Kasumi-1 (cell line): ENCODE measurements at places on chromosomes 5 and 9.

DNA sequence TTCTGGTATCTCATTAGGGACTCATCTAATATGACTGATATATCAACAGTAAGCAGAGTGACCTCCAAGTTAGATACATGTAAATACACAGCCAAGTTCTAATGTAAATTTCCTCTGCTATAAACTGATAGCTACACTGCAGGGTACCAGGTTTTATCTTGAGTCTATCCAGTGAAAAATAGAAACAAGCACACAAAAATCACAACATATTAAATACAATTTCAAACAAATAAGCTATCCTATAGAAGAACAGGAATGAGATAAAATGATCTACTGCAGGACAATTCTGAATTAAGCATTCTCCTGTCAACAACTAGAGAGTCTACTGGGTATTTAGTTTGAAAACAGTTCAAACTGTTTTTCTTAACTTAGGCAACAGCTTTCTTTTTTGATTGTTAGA is 42.7 kb downstream of the NR3C1 start:
- DNase-seq, result no peak

- no peak for DNase-seq
These were observed 12.3 kb downstream of the UBE2QL1 start for GRCh38 chr5:6461006-6461405.

DNA sequence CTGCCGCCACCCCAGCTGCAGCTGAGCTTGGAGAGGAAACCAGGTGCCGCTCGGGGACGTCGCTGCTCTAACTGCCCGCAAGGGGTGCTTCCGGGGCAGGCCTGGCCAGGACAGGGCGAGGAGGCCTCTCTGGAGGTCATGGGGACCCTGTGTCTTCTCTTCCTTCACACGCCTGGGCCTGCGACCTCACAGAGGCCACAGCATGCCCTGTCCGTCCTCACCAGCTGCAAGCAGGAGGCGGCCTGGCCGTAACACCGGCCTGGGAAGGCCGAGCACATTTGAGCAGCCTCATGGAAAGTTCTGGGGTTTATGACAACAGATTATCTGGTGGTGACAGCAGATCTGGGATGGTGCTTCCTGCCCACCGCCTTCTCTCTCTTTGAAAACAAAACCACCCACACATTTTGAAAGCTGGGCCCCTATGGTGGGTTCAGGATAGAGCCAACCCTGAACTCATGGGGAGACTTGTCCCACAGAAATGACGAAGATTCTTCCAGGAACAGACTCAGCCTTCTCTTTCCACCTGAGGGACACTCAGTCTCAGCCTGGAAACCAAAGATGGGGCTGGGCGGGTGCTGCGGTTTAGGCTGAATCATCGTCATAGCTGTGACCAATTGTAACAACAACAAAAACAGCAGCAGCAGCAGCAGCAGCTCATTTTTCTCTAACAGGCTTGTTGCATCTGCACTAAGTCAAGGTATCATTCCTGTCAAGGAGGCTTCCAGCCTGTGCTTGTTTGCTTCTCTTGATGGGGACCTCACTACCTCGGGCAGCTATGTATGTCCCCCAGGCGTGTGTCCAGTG is 99.6 kb upstream of the RAPGEF1 start:
- no peak for DNase-seq

DNA sequence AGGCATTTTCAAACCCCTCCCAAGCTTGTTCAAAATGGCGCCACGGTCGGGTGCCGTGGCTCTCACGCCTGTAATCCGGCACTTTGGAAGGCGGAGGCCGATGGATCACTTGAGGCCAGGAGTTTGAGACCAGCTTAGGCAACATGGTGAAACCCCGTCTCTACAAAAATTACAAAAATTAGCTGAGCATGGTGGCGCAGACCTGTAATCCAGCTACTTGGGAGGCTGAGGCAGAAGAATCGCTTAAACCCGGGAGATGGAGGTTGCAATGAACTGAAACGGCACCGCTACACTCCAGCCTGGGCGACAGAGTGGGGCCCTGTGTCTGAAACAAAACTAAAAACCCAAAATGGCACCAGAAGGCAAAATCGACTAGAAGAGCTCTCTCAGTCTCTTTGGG is 142.0 kb downstream of the MTX3 start:
- no peak for DNase-seq

- DNase-seq, result no peak
These were observed 73.2 kb downstream of the MRPL36 start for GRCh38 chr5:1726469-1726865.

DNA sequence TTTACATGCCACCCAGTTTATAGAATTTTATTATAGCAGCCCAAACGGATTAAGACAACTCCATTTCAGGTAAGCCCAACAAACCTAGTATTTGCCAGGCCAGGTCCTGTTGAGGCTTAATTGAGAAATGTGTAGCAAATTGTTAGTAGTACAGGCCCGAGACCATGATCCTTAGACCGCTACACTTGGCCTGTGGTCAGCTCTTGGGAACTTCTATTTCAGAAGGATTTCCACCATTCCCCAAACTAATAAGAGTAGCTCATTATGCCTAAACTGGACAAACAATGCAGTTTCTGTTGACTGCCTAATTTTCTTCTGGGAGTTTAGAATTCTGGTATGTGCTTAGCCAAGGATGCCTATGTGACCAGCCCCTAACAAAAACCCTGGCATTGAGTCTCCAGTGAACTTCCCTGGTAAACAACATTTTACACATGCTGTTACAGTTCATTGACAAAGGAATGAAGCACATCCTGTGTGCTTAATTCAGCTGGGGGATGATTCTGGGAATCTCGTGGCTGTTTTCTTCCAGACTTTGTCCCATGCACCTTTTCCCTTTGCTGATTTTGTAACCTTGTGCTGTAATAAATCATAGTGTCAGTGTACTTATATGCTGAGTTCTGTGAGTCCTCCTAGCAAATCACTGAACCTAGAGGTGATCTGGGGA is 5.6 kb upstream of the GPX3 start:
- no peak for DNase-seq

DNA sequence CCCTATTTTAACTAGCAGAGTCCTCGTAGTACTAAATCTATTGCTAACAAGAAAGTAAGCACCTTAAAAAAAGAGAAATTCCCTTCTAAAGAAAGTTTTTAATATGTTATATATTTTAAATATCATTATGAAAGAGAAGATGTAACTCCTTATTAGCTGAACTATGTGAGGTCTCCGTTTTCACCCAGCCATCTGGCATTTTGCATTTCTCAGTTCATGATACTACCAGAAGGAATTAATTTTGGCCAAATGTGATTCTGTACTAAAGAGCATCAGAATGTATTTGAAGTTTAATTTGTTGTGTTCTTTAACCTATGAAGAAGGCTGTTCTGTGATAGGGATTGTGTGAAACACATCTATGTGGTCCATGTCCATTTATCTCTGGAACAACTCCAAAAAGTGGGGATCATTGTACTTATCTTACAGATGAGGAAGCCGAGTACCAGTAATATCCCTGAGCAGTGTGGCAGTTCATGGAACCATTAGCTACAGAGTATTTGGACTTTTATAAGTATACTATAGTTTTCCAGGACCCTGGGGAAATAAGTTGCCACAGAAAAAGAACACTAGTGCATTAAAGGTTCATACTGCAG is 29.8 kb downstream of the TNFAIP8 start:
- DNase-seq, result no peak

GRCh38 chr5:173236531-173237142 is 1.6 kb upstream of the NKX2-5 start:
- no peak for DNase-seq

- no peak for DNase-seq
These were observed 13.9 kb upstream of the UBE2QL1 start for GRCh38 chr5:6434731-6435130.

DNA sequence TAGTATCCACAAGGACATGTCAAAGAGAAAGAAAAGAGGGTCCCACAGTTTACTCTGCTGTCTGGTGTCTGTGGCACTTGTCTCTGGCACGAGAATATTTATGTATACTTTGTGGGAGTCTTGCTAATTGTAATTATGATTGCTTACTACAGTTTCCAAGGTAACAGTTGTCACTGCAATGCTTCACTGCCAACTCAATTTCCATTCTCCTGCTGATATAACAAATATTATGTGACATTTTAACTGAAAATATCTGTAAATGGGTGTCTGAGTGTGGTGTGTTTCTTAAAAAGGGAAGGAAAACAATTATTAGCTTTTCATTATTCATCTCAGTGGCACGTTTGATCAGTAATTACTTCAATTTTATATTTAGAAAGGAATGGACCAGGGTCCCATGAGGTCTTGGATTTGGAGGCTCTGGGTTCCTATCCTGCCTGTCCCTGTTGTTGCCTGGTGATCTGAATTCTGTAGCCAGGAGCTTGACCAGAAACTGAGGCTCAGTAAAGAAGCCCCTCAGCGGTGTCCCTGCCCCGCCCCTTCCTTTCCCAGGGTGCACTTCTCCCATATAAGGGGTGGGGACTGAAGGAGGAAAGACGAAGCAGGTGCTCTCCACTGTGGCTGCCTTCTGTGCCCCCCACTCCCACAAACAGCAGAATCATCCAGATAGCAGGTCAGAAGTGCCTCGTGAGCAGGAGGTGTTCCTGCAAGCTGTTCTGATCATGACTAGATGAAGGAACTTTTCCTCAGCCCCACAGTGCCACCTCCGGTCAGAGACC is 137.3 kb upstream of the KIF2A start:
- DNase-seq, result no peak

GRCh38 chr5:7616897-7617296 is 221.0 kb downstream of the ADCY2 start:
- DNase-seq, result no peak

- DNase-seq, result no peak
These were observed 550.6 kb upstream of the CLINT1 start for GRCh38 chr5:158409507-158409906.

DNA sequence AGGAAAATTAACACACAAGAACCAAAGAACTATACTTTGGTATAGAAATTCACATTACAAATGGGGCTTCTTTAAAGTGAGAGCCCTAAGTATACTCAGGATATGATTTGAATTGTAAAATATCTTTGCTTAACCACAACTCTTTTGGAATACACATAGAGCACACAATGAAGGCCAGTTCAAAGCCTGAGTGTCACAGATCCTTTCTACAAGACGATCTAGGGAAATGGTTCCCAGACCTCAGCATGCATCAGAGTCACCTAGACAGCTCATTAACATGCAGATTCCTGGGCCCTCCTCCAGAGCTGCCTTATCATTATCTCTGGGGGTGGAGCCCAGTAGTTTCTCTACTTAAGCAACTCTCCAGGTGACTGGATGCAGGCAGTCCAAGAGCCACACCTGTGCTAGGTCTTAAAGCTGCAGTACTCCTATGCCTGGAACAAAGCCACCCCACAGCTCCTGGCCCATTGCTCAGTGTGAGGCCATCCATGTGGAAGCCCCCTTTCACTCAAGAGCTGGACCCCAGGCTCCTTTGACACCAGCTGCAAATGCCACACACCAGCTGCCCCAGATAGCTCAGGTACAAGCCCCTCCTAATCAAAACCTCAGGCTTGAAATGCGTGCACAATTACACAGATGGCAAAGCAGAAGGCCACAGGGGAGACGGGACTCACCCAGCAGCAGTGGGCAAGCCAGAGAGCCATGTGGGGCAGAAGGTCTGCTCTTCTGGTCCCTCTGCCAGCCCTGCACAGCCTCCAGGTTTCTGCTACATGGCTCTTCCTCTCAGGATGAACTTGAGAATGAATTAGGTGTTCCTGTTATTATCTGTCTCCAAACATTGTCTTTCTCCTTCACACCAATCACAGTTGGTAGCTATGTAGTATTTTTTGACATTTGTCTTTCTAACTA is 106.1 kb downstream of the SH3TC2 start:
- DNase-seq, result no peak

DNA sequence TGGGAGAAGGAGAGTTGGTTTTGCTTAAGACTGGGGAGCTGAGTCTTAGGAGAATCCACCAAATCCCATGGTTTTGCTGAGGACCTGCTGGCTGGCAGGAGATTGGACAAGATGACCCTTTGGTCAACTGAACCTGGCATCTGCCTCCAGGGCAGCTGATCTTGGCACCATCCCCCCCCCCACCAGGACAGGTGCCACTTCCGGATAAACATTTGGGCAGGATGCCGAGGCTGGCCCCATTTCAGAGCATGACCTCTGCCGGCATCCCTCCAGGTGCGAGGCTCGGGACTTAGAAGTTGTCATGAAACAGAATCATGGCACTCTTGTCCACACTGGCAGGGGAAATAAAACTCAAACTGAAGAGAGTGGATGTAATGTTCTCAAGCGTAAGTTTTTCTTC is 165.6 kb downstream of the MACROH2A1 start:
- no peak for DNase-seq

- DNase-seq, result peak; percentile 34
These were observed 299.7 kb downstream of the IZUMO3 start for GRCh38 chr9:24245988-24246387.

DNA sequence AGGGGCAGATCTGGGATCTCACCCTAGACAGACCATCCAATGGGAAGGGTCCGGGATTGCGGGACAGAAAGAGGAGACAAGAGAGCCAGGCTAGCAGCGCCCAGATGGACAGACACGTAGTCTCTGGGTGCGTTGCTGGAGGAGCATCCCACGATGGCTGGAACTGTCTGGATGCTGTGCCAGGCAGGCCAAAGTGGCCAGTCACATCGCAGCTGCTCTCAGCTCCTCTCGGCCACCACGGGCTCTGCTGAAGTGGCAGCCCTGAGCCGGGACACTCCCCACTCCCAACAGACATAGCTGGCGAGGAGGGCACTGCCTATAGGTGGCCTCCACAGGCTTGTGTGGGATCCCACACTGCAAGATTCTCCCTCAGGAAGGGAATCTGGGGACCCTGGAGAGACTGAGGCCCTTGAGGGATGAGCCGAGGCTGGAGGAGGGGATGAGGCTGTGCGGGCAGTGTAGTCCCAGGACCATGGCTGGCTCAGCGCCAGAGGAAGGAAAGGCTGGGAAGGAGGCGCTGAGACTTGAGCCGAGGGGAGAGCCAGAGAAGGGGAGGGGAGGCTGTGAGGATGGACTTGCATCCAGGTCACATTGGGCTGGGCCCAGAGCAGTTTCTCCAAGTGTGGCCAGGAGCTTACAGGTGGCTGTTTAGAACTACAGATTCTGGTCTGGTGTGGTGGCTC is 10.3 kb upstream of the WDR5 start:
- DNase-seq, result no peak

- DNase-seq, result no peak
These were observed 431.6 kb downstream of the PRR16 start for GRCh38 chr5:120895660-120896059.

DNA sequence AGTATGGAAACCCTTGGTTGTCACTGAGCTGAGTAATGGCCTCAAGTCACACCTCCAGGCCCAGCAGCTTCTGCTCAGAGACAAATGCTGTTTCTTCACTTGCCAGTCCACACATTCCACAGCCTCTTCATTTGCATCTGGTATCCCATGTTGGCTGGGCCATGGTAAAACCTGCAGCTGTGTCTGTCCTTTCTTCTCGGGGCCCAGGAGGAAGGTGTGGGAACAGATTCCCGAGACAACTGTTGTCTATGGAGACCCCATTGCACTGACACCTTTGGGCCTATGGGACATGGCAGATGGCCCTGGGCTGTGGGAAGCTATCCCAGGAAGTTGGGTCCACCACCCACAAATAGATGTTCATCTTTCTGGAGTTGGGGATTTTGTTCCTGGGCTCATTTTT is 85.1 kb downstream of the MACROH2A1 start:
- no peak for DNase-seq
